ENCODE measurements at places on chromosomes 5 and 9. TPM values are rescaled to one million over a fixed set of nuclear protein-coding genes. Genes with fewer than 3 reads are reported as not detected.

GRCh38 chr5:150118561-150119229, 32.3 kb upstream of the CSF1R start:
- H3K36me3 ChIP-seq: peaks cover 66% of the 10 kb centered on the region
- H3K27me3 ChIP-seq: no peaks in the 10 kb centered on the region
- peaks cover 9% of the 10 kb centered on the region for H3K4me1 ChIP-seq
- no peak overlapping the region for H3K27ac ChIP-seq
- H3K4me3 ChIP-seq: no peak overlapping the region

- no peak overlapping the region for H3K4me3 ChIP-seq
- DNase-seq: no peak
- H3K27me3 ChIP-seq: no peaks in the 10 kb centered on the region
Measured at GRCh38 chr5:113053511-113053995, 77.0 kb downstream of the DCP2 start.

- no peaks in the 10 kb centered on the region for H3K36me3 ChIP-seq
- H3K27ac ChIP-seq: no peak overlapping the region
- no peaks in the 10 kb centered on the region for H3K4me1 ChIP-seq
- no peak for DNase-seq
Measured at GRCh38 chr5:43367909-43368669, 44.1 kb downstream of the CCL28 start.

DNA sequence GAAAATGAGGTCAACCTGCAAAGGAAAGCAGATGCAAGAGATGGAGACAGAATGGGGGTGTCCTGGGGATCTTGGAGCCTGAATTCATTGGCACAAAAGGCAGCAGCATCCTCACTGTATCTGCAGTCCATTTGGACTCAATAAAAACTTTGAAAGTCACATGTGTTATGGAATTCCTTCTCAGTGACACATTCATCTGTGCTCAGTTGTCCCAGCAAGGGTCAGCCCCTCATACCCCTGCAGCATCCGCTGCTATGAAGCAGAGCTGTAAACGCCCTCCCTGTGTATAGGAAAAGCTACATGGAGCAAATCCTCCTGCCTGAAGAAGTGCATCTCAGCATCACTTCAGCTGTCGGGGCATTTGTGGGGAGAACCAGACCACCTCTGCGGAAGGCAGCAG, 14.5 kb upstream of the RARS1 start:
- H3K4me1 ChIP-seq: no peaks in the 10 kb centered on the region
- no peak for DNase-seq
- H3K27me3 ChIP-seq: no peaks in the 10 kb centered on the region
- no peak overlapping the region for H3K4me3 ChIP-seq

ALDH7A1 gene
- total RNA-seq: 23.7 TPM

DNA sequence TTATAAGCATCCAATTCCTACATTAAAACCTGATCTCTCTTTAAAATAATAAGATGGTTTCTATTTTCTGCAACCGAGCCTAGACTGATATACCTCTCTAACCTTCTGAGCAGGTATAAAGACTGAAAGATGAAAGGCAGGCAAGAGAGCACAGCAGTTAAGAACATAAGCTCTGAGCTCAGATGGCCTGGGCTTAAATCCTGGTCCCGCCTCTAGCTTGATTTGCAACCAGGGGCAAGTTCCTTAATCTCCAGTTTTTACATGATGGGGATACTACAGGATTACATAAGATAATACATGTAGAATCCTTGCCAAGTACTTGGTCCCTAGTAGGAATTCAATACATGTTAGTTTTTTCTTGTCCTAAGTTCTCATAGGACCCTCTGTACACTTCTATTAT, 33.9 kb downstream of the SLC24A2 start:
- H3K4me3 ChIP-seq: no peak overlapping the region
- no peaks in the 10 kb centered on the region for H3K36me3 ChIP-seq
- H3K27ac ChIP-seq: no peak overlapping the region
- DNase-seq: no peak

- H3K4me1 ChIP-seq: no peaks in the 10 kb centered on the region
- no peaks in the 10 kb centered on the region for H3K36me3 ChIP-seq
- H3K4me3 ChIP-seq: no peak overlapping the region
Measured at GRCh38 chr5:57824047-57824446, 341.4 kb upstream of the ACTBL2 start.

SKP1 gene
- total RNA-seq: 249 TPM

DNA sequence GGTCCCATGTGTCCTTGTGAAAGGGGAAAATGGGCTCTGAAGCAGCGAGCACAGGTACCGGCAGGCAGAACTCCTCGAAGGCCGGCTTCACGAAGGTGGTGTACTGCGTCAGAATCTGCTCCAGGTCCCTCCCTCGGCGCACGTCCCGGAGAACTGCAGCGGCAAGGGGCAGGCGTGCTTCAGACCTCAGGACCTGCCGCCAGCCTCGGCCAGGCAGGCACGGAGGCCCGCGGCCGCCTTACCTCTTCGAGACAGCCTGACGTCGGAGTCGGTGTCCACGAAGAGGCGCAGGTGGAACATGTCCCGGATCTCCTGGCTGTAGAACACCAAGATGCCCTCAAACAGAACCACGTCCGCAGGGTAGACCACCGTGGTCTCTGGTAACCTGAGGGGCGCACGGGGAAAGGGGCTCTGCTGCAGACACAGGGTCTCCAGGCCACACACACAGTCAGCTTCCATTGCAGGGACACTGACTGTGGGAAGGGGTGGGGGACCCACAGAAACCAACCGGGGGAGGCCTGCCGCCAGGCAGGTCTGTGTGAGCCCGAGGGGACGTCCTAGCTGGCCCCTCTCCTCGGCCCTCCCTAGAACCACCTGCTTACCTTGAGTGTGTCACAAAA, 2.1 kb downstream of the UCK1 start:
- no peak overlapping the region for H3K27ac ChIP-seq
- DNase-seq: no peak
- H3K4me3 ChIP-seq: no peak overlapping the region
- peaks cover 16% of the 10 kb centered on the region for H3K4me1 ChIP-seq
- no peaks in the 10 kb centered on the region for H3K27me3 ChIP-seq

DNA sequence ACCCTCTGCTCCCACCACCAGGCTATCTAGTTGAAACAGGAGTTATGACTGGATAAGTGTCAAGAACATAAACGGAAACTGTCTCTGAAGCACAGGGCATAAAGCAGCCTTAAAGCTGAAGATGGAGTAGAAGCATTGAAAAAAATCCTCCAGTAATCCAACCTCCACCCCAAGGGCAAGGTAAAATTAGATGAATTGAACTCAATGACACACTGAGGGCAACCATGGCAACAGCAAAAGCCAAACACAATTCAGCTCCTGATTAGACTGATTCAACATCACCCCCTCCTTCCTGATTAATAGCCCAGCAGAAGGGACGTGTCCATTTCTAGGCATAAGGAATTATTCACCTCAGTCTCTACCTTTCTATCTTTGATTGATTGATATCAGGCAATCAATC, 183.2 kb upstream of the MAP3K1 start:
- H3K36me3 ChIP-seq: no peaks in the 10 kb centered on the region
- no peaks in the 10 kb centered on the region for H3K4me1 ChIP-seq
- H3K4me3 ChIP-seq: no peak overlapping the region
- no peaks in the 10 kb centered on the region for H3K27me3 ChIP-seq

- no peak for DNase-seq
- H3K27ac ChIP-seq: no peak overlapping the region
- no peaks in the 10 kb centered on the region for H3K27me3 ChIP-seq
- H3K4me1 ChIP-seq: peaks cover 33% of the 10 kb centered on the region
- no peak overlapping the region for H3K4me3 ChIP-seq
Measured at GRCh38 chr9:97562542-97562941, 61.1 kb downstream of the TMOD1 start.

LRRC70 gene
- 1.1 TPM for total RNA-seq

GRCh38 chr5:178673801-178674295, 47.0 kb upstream of the CLK4 start:
- DNase-seq: no peak
- no peaks in the 10 kb centered on the region for H3K27me3 ChIP-seq
- no peaks in the 10 kb centered on the region for H3K4me1 ChIP-seq
- no peaks in the 10 kb centered on the region for H3K36me3 ChIP-seq

DNA sequence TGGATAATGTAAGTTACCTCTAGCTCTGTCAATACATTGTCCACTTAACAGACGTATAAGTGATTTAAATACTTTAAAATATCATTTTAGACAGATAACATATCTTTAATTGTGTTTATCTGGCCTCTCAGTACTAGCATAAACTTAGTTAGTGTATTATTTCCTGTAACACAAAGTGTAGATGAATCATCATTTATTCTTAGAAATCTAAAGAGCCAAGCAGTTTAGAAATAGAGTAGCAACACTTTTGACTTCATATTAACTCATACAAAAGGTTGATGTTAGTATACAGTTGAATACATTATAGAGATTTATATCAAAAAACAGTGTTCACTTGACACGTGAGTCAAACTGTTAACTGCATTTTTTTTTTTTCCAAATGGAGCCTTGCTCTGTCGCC, 18.0 kb downstream of the NCBP1 start:
- H3K36me3 ChIP-seq: peaks cover 100% of the 10 kb centered on the region
- DNase-seq: no peak
- H3K27ac ChIP-seq: no peak overlapping the region
- no peak overlapping the region for H3K4me3 ChIP-seq
- H3K4me1 ChIP-seq: no peaks in the 10 kb centered on the region
- H3K27me3 ChIP-seq: no peaks in the 10 kb centered on the region

TMEM215 gene
- total RNA-seq: 0.09 TPM
